HuH-7 (cell line): ENCODE measurements at places on chromosomes 7 and 10.
A peak's percentile ranks its signal among the peaks of the same experiment; 100 is the strongest.

GRCh38 chr7:22588351-22588750 lies 88.4 kb upstream of the STEAP1B start:
- DNase-seq = no peak

DNA sequence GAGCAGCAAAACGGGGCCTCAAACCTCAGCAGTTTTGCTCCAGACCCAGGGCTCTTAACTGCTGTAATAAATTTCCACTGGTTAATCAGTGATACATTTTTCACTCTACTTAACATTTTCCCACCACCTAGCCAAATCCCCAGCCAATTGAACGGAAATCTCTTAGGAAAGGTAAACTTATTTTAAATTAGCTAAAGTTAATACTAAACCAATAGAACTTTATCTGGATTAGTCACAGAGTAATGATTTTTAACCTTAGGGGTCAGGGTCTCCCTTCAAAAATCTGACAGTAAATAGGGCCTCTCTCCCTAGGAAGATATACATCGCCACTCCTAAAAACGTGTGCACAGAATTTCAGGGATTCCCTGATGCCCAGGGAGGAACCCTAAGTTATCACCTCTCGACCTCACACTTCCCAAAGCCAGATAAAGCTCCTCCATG lies 87.4 kb upstream of the KMT2E start:
- no peak for DNase-seq

DNA sequence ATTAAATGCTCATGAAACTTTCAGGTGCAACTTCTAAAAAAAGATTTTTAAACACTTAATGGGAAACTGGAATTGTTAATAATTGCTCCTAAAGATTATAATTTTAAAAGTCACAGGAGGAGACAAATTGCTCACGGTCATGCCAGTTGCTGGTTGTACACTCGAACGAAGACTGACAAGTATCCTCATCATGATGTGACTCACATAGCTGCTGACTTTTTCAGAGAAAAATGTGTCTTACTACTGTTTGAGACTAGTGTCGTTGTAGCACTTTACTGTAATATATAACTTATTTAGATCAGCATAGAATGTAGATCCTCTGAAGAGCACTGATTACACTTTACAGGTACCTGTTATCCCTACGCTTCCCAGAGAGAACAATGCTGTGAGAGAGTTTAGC lies 79.3 kb downstream of the ITGB8 start:
- DNase-seq = no peak

GRCh38 chr10:93751124-93751523 lies 6.6 kb upstream of the LGI1 start:
- DNase-seq = no peak

GRCh38 chr10:58258977-58259692 lies 8.6 kb downstream of the IPMK start:
- no peak for DNase-seq

DNA sequence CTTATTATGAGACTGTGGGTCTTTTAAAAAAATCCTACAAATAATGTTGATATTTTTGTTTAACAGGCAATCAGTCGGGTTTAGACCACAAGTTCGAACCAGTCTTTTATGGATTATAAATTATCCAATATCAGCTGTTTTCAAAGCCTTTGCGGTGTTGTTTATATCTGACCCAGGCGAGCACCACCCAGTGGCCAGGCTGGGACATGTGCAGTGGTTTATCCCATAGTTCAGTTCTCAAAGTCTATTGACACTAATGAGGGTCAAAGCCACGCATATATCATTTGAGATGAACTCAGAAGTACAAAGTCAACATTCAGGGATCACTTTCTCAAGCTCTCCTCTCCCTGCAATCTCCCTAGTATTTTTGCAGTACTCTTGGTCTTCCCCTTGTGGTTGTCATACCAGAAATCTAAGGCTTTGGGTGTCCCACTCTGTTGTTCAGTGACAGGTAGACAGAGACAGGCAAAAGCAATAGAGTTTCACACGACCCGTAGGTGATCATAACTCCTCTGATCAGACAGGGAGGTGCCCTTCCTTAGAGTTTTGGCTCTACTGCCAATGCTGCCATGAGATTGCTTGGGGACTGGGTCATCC lies 117.4 kb upstream of the POM121L12 start:
- DNase-seq = peak; percentile 50

- no peak for DNase-seq
Observed at GRCh38 chr10:62136931-62137330, 131.7 kb downstream of the RTKN2 start.

DNA sequence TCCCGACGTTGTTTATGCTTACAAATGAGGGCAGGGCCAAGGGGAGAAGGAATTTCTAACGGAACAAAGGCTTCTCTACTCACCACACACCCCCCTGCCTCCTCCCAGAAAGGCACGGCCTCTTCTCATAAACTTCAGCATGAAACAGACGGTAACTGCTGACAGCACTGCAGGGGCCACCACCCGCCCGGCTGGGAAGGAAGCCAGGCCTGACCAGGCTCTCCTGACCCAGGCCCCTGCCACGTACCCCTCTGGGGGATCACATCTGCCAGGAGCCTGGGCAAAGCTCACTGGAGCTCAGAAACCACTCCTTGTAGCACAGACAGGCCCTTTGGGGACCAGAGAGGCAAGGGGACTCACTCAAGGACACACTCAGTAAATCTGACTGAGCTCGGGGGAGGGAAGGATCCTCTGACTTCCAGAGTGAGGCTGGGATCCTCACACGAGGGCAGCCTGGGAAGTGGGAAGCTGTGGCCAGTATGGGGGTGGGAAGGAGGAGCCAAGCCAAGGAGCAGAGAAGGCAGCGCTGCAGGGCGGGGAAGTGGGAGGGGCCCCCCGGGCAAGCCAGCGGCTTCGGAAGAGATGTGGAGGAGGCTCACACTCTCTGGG lies 46.1 kb downstream of the ZCCHC24 start:
- DNase-seq = no peak

GRCh38 chr7:12890586-12890985 lies 203.2 kb downstream of the ARL4A start:
- DNase-seq = no peak

DNA sequence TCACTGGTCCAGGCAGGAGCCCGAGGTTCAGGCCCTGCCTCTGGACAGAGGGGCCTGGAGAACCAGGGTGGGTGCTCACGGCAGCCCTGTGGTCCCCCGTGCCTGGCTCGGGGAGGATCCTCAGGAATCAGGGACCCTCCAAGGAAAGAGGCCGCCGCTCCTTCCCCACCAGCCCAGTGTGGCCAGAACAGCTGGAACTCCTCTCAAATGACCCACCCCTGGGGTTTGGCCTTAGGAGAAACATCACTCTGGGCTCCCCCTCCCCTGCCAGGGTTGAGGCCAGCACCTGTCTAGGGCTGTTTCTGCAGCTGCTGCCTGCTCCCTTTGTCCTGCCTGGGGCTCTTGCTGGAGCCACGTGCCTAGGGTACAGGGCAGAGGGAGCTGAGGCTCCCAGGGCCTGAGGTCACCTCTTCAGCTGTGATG lies 161.0 kb downstream of the RNF216 start:
- DNase-seq = no peak

GRCh38 chr7:55591282-55591931 lies 19.1 kb upstream of the VOPP1 start:
- DNase-seq = no peak

DNA sequence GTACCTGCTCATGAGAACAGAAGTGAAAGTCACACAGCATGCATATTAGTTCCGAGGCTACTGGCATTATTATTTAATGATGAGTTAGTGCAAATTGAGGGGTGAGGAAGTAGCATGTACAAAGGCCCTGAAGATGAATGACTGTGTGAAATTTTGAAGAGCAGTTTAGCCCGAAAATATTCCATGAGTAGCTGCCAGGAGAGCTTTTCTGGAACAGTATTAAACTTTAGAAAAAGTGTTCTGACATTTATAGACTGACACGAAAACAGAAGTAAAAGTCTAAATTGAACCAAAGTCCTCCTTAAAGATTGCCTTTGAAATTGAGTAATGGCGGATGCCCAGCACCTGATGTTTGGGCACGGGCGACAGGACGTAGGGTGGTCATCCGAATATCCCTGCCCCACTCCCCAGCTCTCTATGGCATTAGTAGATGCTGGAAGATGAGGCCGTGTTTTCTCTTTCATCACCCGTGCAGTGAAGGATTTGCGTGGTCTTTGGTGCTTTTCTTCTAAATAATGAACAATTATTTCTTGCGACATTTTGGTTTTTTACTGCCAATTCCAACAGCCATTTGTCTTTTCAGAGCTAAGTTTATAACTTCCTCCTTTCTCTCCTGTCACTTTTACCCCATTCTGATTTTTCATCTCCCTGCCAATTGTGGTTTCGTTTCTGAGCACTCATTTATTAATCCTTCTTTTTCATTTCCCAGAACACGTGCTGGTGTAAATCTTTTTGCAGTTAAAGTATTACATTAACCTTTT lies 192.6 kb downstream of the MGMT start:
- DNase-seq = no peak

- DNase-seq = no peak
Observed at GRCh38 chr10:124176349-124177179, 83.2 kb upstream of the CHST15 start.

DNA sequence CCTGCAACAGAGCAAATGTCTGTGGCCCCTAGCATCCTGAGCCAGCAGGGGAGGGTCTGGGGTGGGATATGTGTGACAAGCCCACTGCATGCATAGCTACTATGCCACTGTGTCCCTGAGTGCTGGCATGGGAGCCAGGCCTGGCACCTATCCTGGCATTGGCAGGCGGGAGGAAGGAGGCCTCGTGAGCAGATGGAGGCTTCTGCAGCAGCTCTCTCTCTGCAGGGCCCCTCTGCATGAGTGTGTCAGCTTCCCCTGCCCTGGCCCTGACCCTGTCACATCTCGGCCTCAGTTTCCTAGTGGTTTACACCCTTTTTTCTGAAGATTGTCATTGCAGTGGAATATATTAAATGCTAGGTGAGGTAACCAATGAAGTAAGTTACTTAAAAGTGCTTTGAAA lies 13.1 kb upstream of the IMPDH1 start:
- DNase-seq = no peak

DNA sequence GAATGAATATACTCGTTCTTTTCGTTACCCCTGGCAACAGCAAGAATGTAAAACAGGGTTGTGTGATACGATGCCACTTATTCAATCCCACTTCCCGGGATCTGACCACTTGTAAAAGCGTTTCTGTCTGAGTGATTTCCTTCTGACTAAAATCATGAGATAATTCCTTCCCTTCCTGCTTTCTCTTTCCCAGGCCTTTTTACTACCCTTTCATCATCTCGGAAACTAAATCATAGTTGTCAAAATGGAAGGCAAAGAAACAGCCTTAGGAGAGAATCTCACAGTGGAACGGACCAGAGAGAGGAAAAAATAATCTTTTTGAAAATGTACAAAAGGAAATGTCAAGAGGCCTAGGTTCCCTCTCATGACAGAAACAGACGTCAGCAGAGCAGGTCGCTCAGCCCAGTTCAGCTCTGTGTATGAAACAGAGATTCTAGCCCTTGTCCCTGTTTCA lies 29.8 kb downstream of the DIP2C start:
- DNase-seq = no peak

DNA sequence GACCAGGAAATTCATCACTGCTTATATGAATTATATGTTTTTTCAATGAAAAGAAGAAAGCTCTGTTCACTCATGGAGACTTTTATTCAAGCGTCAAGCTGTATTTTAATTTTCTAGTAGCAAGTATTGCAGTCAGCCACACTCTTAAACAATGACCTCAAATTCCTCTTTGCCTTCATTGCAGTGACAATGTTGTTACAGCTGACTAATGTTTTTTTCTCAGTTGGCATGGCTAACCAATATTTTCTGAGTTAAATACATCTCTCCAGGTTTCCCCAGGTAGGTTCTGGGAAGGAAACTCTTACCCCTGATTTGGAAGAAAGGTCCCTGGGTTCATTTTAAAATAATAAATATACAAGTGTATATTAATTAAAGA lies 241.5 kb downstream of the WDR11 start:
- DNase-seq = no peak

GRCh38 chr7:149133028-149133710 lies 7.0 kb upstream of the ZNF425 start:
- DNase-seq = no peak

- no peak for DNase-seq
Observed at GRCh38 chr7:45161138-45161537, 3.5 kb downstream of the RAMP3 start.

GRCh38 chr10:100745882-100746783 lies 751 bp downstream of the PAX2 start:
- no peak for DNase-seq

DNA sequence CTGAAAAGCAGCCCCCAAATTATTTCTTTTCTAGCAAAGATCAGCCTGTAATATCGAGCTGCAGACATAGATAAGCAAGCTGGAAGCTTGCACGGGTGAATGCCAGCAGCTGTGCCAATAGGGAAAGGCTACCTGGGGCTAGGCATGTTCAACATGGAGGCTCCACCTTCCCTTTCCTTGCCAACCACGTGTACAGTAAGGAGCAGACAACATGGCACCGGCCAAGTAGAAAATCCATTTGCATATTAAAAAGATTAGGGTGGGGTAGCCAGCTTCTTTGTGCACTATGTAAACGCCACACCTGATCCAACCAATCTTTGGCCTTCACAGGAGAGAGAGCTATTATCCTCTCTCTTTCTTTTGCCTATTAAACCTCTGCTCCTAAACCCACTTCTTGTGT lies 56.7 kb upstream of the SEPHS1 start:
- DNase-seq = no peak

GRCh38 chr10:70809726-70810125 lies 6.0 kb upstream of the SGPL1 start:
- DNase-seq = no peak

DNA sequence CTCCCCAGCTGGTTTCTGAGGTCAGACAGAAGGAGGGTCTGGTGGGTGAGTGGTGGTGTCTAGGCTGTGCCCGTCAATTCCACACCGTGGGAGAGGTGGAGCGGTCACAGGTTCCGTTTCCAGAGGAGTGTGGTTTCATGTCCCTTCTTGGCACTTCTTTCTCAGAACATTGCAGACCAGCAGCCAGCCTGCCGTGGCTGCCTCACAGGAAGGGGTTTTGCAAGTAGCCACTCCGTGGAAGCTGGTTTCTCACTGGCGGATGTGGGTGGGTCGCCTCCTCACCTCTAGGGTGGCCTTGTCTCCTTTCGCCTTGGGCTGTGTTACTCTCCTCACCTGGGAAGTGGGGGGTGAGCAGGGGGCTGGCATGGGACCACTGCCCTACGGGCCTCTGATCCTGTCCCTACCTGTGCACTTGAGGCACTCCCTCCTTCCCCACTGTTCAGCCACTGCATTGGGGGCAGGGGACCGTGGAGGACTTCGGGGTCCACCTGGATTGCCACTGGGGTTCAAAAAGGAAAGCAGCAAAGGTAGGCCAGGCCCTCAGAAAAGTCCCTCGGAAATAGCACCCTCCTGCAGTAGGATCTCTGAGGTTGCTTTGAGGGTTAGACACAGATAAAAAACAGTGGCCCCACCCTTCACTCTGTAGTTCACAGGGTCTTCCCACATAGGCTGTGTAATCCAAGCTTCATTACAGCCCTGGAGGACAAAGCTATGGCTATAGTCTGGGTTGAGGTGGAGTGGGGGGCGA lies 33.9 kb downstream of the TSPAN14 start:
- DNase-seq = no peak

DNA sequence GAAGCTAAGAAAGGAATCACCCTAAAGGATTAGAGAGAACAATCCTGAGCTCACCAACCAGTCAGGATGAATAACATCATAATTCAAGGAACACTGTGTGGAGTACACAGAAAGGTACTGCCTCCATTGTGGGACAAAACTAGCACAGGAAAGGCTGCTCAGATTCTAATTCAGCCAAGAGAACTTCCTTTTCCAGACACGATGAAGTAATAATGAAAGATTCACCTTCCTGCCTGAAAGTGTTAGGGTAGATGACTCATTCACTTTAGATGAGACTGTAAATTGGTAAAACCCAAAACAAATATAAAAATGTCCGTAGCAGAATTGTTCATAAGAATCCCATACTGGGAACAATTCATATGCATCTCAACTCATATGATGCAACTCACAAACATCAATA lies 167.2 kb downstream of the CDC14C start:
- no peak for DNase-seq
